ENCODE measurements at places on chromosomes 5 and 9.

DNA sequence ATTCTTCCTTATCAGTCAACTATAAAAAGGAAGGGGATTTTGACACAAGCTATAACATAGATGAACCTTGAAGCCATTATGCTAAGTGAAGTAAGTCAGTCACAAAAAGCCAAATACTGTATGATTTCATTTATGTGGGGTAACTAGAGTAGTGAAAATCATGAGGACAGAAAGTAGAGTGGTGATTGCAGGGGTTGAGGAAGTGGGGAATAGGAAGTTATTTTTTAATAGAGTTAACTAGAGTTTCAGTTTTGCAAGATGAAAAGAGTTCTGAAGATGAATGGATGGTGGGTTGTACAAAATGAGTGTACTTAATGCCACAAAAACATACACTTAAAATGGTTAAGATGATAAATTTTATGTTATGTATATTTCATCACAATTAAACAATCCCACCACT, 65.4 kb upstream of the FAM174A start:
- no peak for DNase-seq

DNA sequence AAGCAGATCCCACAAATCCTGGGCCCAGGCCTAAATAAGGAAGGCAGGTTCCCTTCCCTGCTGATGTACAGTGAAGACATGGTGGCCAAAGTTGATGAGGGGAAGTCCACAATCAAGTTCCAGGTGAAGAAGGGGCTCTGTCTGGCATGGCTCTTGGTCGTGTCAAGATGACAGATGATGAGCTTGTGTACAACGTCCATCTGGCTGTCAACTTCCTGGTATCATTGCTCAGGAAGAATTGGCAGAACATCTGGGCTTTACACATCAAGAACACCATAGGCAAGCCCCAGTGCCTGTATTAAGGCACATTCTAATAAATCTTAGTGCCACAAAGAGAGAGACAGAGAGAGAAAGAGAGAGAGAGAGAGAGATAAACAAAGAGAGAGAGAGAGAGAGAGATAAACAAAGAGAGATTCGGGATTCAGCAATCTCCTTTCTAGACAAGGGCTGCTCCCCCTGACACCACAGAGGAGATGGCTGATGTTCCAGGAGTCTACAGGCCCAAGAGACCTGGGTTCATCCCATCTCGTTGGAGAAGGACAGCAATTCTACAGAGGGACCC, 45.5 kb upstream of the HSPA9 start:
- no peak for DNase-seq

DNA sequence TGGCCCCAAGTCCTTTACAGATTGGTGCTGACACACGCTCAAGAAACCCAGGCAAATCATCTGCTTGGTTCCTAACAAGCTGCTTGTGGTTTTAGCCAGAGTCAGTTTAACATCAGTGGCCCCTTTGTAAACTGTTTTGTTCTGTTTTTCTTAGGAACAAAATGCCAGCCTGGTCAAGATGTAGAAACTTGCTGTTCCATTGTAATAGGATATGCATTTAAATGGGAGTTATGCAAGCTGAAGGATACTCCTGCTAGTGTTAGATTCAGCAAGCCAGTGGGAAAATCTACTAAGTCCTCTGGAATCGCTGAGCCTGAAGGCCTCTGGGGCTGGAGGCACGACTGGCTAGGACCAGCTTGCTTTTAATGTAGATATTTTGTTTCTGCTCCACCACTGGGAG, 391.1 kb downstream of the TLE4 start:
- DNase-seq = no peak

GRCh38 chr9:81552581-81552991, 136.8 kb downstream of the TLE1 start:
- DNase-seq = no peak

GRCh38 chr5:105659396-105659795, 2011.3 kb downstream of the EFNA5 start:
- no peak for DNase-seq

DNA sequence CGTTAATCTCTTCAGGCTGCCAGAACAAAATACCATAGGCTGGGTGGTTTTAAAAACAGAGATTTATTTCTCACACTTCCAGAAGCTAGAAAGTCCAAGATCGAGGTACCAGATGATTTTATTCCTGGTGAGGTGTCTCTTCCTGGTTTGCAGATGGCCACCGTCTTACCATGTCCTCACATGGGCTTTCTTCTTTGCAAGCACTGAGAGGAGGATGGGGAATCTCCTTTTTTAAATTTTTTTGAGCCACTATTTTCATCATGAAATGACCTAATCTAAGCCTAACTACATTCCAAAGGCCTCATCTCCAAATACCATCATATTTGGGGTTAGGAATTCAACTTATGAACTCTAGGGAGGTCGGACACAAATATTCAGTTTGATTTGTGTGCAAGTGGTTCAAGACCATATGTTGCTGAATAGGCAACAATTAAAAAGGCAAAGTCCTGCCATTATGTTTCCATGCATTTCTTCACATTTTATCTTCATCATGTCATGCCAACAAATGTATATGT, 371.2 kb downstream of the CDH18 start:
- DNase-seq = no peak

DNA sequence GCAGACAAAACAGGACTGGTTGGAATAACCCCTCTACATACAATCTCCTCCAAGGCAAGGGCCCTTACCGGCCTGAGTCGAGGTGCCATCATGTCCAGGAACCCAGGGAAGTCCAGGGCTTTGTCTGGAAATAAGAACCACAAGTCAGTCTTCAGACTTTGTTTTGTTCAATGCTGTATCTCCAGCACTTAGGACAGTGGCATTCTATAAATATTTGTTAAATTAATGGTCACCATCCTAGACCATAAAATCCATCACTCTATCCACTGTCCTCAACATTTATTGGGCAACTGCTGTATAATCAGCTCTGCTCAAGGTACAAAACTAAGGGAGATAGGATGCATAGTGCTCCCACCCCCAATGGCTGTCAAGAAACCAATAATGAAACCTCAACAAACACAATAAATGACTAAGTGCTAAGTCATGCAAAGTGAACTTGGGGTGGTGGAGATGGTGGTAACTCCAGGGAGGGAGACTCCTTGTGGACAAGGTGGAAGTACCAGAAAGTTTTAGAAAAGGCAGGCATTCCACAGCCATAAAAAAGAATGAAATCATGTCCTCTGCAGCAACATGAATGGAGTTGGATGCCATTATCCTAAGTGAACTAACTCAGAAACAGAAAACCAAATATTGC, 5.0 kb downstream of the RELL2 start:
- no peak for DNase-seq

GRCh38 chr5:168030912-168031311, 260.5 kb upstream of the WWC1 start:
- no peak for DNase-seq

DNA sequence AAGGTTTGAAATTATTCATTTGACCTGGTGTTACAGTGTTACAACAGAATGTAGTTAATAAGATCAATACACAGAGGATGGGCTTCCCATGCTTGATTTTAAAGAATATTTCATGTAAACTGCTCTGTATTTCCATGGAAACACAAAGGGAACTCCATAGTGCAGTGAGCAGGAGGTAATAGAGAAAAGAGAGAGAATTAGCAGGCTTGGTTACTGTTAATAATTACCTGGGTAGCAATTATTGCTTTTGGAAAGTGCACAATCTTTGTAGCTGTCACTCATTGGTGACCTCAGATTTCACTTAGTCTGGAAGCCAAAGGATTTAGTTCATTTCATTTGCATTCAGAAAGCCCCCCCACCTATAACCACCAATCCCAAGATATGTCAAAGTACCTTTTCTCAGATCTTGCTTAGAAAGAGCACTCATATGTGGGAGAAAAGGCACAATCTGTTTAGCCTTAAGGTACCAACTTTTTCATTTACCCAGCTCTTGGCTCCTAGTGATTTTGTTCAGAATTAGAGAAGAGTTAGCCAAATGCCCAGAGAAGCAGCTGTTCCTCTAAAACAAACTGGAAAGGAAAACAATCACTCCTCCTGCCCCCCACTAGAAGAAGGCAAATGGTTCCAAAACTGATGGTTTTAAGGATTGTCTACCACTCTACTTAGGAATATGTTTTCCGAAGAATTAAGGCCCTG, 234.5 kb upstream of the SLC24A2 start:
- no peak for DNase-seq

- no peak for DNase-seq
These were observed 52.1 kb downstream of the LRSAM1 start for GRCh38 chr9:127503379-127503921.

DNA sequence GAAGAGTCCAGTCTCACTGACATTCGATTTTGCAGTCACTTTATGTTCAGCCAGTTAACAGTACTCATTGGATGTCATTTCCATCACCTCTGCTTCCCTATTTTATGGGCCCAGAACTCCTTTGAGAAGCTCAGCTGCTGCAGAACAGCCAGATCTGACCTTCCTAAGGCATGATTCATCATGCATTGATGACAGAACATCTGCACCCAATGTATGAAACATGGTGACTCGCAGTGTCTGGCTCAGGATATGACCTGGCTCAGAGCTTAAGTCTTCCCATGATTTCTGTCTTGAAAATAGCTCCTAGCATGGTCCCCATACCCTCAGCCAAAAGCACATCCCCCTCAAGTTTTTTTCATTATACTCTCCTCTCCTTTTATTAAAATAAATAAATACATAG, 92.6 kb upstream of the TRIM32 start:
- DNase-seq = no peak

DNA sequence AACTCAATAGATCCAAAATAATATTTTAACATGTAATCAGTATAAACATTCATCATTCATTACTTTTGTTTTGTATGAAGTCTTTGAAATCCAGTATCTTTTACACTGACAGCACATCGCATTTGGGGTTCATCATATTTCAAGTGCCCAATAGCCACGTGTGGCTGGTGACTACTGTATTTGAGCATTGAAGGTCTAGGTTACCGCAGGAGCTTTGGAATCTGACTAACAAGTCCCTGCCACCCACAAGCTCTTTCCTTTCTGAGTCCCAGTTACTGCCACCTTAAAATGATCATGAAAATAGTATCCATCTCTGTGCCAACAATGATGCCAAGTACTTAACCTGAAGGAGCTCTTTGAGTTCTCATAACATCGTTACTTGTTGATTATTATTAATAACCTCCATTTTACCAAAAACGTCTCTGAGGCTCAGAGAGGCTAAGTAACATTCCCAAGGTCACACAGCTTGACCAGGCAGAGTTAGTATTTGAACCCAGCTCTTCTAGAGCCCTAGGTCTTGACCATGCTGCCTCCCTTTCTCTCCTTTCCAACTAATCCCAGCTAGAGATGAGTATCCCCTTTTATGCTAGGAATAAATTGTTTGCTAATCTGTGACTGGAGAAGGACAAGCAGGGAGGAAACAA, 24.2 kb downstream of the ARHGEF37 start:
- no peak for DNase-seq

DNA sequence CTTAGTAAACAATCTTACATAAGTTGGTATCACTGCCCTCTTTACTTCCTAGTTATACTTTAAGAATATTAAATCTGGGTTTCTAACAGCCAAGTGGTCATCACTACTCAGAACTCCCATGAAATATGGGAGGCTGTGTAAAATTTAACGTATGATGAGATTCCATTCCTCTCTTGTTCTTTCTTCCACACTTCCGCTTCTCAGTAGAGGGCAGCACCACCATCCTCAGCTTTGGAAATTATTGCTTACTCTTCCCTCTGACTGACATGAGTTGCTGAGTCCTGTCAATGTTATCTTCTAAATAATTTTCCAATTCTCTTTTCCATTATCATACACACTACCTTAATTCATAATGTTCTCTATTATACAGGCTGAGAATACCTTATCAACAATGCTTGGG, 194.0 kb downstream of the RFX3 start:
- DNase-seq = no peak

DNA sequence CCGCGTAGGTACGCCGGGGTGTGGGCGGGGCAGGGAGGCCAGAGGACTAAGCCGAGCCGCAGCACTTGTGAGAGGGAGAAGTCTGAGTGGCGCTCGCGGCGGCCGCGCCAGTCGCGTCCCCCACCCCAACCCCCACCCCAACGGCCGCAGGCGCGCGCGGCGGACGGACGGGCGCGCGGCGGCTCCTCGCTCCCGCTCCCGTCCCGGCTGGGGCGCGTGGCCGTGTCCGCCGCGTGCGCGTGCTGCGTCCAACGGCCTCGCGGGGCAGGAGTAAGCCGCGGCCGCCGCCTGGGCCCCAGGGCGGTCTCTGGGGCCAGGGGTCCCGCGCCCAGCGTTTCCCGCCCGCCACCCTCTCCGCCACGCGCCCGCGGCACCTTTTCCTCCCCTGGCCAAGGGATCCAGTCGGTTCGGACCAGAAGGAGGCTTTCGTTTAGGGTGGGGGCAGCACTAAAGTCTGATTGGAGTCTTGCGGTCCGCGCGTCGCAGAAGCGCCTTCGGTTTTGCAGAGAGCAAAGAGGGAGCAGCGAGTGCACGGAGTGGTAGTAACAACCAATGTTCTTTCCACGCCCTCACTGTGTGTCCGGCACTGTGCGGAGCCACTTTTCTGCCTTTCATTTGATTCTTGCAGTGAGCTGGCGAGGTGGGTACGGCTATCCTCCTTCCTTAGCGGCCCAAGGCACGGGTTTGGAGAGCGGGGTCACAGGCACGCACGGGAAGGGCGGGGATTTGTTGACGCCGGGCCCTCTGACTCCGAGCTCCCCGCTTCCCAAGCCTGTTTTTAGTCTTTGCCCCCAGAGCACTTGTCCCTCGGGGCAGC, 483 bp downstream of the G3BP1 start:
- no peak for DNase-seq

GRCh38 chr9:123432331-123433236, 76.6 kb downstream of the CRB2 start:
- DNase-seq = no peak

- DNase-seq = no peak
These were observed 106.6 kb downstream of the PALM2AKAP2 start for GRCh38 chr9:109886617-109887016.

- DNase-seq = no peak
These were observed 104.6 kb upstream of the RETREG1 start for GRCh38 chr5:16721151-16722096.

DNA sequence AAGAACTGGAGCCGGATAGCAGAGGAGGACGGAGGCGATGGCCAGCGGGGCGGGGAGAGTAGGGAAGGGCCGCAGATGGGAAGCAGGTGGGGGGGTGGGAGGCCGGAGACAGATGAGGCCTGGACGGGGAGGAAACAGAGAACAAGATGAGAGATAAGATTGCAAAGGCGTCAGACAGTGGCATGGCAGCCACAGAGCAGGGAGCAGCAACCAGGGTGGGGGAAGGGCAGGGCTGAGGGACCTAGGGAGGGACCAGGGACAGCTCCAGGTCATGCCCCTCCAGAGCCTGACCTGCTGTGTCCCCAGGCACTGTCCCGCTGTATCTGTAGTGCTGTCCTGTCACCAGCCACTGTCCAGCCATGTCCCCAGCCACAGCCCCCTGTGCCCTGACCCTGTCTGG, 49.6 kb upstream of the LMX1B start:
- DNase-seq = no peak

DNA sequence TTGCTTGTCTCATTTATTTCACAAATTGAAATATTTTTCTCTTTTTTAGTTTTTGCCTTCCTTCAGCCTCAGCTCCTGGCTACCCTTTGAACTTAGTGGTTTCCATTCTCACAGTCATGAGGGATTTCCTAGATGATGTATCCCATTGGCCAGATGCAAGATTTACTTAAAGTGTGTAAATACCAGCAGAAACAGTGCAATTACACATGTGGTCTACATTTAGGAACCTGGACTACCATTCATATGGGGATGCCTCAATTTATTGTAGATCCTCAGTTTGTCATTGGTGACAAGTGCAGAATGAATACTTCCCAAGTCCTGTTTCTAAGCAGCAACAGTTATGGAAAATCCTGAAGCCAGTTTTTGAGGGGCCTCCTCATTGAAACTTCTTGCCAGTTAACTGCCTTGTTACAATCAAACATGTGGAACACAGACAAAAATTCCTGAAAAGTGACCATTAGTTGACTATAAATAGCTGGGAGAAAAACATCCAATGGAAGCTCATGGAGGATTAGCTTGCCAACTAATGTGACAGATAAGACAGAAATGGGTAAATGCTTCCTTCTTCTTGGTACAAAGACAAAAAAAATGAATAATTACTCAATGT, 113.6 kb upstream of the FER start:
- no peak for DNase-seq

Data from NCI-H526 treated with DMSO at 0.1 percent for 48 hours (cell line).